Spinal cord (tissue), 10 donors: ENCODE measurements at places on chromosomes 6 and 20. TPM values are rescaled to one million over a fixed set of nuclear protein-coding genes. Genes with fewer than 3 reads are reported as not detected.

Gene BTNL2
- not detected for total RNA-seq

Gene PGC
- total RNA-seq = not detected

Gene FAM209A
- not detected for total RNA-seq

GRCh38 chr6:149268768-149269167, 48.7 kb upstream of the TAB2 start:
- DNase-seq = no peak

DNA sequence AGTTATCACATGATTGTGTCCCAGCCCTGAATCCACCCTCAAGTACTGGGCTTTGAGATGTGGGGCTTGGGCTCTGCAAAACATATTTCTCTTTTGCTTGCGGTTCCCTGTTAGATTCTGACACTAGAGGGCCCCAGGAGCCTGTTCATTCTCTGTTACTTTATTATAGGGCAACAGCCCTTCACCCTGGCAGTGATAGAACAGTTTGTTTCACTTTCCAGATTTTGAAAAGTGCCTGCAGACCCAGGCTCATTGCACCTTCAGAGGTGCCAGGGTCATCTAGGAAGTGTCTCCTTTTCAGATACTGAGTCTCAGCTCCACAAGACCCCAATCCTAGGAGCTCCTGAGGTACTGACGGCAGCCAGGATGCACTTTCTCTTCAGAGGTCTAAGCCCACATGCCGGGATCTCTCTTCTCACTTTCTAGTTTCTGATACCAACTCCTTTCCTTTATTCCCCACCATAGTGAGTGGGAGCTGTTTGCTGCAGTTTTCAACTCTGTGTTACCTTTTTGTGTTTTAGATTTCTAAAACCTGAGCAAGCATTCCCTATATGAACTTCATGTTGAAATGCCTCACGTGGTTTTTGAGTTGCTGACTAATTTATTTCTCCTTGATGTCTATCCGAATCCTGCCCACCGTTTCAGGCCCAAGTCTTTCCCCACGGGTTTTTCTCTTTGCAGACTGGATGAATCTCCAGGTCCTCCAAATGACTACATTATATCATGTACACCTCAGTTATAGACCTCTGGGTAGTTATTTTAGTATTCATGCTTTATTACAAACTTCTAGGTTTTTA, 10.9 kb downstream of the ABT1 start:
- no peak for DNase-seq

- no peak for DNase-seq
Observed at GRCh38 chr6:144710207-144710606, 425.1 kb downstream of the UTRN start.

DNA sequence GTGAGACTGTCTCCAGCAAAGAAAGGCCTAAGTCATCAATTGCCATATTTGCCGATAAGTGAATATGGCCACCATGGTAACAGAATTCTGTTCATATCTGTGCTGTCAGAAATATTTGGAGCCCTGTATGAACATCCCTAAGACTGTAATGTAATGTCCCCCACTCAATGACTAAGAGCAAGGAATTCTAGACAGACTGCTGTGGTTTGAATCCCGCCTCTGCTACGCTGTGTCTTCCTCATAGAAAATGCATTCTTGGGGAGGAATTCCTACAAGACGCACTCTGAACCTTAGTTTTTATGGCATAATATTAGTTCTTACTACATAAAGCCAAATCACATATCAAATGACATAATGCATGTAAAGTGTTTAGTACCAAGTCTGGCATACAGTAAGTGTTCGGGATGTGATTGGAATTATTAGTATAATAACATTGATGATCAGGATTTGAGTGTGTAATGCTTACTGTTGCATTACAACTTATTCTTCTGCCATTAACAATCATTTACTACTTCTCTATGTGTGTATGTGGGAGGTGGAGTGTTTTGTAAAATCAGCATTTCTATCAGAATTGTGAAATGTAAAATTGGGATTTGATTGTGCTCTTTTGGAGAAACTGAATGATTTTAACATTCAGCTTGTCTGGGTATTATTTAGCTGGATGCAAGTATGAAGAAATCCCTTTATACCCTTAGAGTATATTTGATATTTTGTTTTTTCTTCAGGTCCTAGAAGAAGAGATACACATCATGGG, 103.0 kb downstream of the OLIG3 start:
- DNase-seq = no peak

GRCh38 chr6:81071121-81071520, 681.4 kb downstream of the TENT5A start:
- DNase-seq = no peak

DNA sequence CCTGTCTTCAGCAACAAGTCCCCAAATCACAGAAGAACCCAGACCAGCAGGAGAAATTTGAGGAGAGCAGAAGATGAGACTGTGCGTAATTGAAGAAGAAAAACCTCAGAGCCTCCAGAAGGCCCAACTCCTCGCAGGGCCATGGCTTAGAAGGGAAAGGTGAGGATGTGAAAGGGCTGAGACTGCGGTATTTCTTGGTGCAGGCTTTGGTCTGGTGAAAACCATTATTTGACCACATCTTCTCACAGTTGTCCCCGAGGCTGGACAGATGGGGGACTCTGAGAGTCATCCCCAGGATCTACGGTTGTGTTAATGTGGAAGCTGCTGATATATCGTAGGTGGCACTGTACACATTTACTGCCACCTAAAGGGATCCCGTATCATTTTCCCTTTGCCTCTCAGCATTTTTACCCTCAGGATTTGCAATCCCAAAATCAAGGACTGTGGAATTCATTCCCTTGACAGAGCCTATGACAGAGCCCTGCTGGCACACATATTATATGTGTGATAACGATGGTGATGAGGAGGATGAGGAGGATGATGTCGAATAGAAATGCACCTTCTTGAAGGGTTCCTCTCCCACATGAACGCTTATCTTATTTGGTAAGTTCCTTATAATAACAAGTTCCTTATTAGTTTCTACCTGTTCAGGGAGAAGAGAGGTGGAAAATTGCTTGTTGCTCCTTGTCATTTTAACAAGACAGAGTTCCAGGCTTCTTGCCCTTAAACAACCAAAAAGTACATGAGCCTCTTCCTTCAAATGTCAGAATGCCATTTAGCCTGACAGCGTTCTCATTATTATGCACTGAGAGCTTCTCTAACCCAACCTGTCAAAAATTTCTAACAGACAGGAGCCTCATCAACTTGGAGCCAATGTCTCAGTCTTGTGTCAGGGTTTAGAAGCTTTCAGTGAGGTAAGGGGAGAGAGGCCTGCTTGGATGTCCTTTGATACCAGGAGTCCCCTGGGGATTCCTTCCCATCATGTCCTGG, 135.8 kb downstream of the PXDC1 start:
- DNase-seq = no peak

DNA sequence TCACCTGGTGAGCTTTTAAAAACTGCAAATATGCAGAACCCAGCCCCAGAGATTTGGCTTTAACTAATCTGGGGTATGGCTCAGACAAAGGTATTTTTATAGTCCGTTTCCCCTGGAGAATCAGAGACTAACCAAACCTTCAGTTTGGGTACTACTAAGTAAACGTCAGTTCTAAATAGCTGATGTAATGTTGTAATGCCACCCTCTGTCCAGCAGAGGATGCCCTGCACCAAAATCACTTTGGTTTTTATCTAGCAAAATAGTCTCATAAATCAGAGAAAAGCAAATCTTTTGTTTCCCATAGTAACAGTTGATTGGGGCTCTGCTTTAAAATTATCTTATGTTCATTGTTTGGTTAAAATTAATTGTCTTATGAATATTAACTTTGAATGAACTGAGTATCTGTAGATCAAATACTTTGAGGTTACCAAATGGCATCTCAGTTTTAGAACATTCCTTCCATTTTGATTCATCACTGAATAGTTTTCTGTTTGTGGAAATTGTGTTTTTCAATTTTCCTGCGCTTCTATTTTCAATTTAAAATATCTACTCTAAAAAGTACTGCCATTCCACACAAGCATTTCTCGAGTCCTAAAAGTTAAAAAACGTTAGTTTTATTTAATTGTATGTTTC, 278.3 kb upstream of the PLCB4 start:
- DNase-seq = no peak
